Suppressor macrophage treated with lipopolysaccharide for 1 hour (primary cell): ENCODE measurements at places on chromosomes 2 and 18.
A peak's percentile ranks its signal among the peaks of the same experiment; 100 is the strongest.

DNA sequence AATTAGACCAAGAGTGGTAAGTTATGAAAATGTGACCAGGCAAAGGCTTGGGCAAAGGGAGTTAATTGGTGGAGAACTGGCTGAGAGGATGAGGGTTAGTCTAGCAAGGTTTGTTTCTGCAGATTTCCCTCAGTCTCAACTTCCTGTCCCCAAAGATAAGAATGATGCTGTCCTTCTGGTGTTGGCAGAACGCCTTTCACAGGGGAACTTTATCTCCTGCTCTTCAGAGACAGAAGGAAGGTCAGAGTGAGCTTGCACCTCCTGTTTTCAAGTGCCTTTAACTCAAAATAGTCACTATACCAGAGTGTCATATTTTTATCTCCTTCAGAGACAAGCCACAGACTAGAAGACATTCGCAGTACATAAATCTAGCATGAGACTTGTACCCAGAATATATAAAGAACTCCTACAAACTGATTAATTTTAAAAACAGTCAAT, 95.7 kb downstream of the TEX51 start:
- no peak for DNase-seq

- no peak for DNase-seq
These were observed 62.6 kb downstream of the KLF7 start for GRCh38 chr2:207103132-207103531.

GRCh38 chr2:223937535-223937934, 7.6 kb downstream of the WDFY1 start:
- no peak for DNase-seq

GRCh38 chr2:68857202-68857845, 13.9 kb downstream of the BMP10 start:
- peak; percentile 86 for DNase-seq

DNA sequence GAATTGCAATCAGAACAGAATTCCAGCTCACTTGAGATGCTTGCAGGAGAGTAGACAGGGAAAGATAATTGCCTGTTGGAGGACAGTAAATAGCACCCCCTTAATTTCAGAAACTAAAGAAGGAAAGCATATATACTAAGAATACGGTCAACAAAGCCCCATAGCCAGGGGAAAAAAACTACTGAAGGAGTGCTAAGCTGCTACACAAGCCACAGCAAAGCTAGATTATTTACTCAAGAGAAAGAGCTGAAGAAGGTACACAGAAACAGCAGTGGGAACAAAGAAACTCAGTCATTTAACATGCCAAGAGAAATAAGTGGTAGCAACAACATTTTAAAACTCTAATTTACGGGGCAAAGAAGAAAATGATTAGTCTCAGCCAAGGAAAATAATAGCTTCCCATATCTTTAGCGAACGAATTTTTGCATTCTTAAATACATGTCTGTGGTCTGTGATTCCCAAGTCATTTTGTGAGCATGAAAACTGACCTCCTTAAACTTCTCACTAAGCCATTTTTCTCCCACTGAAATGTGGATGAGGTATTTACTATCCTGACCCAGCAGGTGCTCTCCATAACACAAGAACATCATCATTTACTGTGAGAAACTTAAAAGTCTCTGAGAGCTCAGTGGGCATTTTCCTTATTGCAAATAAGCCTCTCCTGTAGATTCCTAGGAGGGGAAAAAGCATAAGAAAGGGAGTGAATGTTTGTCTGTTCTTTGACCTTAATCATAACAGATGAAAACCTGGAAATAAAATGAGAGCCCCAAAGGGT, 196.0 kb downstream of the PAX3 start:
- DNase-seq = no peak

DNA sequence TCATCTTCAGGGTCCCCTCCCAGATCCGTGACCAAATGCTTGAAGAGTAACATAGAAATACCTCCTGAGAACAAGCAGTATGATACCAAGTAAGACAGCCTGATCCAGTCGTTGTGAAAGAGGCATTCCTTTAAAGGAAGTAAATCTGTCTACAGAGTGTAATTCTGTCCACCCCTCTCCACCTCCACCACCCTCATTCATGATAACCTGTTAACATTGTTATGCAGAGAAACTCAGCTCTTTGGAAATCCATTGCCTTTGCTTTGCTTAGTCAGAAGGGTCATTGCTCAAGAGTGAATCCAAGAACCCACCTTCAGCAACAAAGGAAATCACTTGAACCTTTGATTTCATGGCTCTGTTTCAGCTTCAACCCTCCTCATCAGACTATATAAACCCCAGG, 155.6 kb downstream of the CYP26B1 start:
- DNase-seq = no peak

DNA sequence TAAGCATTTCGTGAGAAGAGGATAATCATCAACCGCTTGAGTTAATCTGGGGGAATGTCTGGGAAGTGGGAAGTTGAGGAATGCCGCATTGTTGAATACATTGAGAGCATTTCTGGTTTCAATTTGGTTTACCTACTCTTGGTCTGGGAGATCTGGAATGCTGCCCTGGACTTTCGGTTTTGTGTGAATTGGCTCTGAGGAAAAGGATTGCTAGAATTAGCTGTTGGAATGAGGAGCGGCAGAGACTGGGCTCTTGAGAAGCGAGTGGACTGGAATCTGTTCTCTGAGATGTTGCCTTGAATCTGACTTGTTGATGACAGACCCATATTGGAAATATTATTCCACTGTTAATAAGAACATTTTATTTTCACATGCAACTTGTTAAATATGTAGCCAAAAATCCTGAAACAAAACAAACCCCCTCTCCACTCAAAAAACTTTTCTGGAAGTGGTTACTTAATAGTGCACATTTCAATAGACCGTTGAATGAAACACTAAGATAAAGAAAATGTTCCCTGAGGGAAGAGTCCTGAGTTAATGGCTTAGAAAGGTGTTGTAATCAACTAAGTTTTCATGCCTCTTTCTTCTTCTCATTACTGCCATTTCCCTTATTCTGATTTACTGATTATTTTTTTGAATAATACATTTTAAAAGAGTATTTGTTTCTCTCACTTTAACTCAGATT, 50.8 kb downstream of the PTPRM start:
- DNase-seq = no peak

DNA sequence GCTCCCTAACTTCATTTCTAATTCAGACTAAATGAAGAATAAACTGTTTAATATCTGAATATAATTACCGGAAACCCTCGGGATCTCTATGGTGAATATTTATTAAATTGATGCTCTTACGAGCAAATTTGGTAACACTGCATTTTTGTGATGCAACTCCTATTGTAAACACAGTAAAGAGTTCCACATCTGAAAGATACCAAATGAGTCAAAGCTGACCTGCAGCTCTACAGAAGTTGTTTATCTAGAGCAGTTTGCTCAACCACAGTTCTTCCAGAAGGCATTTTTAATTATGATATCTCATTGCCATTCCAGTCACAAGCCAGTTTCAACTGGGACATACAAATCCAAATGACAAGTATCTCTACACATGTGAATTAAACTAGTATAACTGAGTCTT, 129.7 kb downstream of the PKP4 start:
- DNase-seq = no peak

GRCh38 chr18:13147130-13147529, 71.4 kb upstream of the LDLRAD4 start:
- peak; percentile 50 for DNase-seq
